Cardiac fibroblast (primary cell): ENCODE measurements at places on chromosomes 3 and 15.

GRCh38 chr15:40914486-40914885, 14.7 kb upstream of the DLL4 start:
- no peak for DNase-seq

DNA sequence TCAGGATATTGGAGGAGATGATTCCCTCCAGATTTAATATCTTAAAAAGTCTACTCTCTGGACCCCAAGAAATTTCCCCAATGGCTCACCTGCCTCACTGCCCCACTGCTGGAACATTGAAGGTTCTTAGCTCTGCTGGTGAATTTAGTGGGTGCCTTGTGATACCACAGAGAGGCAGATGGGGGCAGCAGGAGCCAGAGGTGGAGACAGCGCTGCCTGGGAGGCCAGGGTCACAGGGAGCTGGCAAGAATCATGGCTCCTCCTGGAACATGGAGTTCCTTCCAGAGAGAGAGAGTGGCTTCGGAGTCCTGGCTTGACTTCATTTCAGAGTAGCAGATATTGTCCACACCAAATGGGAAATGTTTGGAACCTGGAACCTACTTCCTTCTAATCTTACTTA, 263.5 kb upstream of the CFAP20DC start:
- peak; percentile 49 for DNase-seq

GRCh38 chr15:97748576-97748975, 211.9 kb upstream of the ARRDC4 start:
- DNase-seq = no peak

DNA sequence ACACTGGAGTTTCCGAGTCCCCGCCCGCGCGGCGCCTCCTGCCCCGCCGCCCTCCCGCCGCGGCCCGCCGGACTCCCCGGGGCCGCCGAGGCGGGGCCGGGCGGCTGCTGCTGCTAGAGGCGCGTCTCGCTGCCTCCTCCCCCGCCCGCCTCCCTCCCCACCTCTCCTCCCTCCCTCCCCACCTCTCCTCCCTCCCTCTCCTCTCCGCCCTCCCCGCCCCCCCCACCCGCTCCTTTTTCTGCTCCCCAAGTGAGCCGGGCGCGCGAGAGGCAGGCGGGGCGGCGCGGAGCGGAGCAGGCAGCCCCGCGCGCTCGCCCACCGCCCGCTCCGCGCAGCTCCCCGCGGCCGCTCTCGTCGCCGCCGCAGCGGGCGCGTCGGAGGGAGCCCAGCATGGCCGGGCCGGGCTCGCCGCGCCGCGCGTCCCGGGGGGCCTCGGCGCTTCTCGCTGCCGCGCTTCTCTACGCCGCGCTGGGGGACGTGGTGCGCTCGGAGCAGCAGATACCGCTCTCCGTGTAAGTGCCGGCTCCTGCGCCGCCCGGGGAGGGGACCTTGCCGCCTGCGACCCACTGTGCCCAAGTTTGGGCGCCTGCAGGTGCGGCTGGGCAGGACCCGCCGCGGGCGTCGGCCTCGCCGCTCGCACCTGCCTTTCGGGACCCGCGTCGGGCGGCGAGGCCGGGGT, at the start of gene CACNA2D3:
TSS of gene CACNA2D3 (plus strand) at position 229 of the 679 bp plus-strand sequence.
- no peak for DNase-seq

DNA sequence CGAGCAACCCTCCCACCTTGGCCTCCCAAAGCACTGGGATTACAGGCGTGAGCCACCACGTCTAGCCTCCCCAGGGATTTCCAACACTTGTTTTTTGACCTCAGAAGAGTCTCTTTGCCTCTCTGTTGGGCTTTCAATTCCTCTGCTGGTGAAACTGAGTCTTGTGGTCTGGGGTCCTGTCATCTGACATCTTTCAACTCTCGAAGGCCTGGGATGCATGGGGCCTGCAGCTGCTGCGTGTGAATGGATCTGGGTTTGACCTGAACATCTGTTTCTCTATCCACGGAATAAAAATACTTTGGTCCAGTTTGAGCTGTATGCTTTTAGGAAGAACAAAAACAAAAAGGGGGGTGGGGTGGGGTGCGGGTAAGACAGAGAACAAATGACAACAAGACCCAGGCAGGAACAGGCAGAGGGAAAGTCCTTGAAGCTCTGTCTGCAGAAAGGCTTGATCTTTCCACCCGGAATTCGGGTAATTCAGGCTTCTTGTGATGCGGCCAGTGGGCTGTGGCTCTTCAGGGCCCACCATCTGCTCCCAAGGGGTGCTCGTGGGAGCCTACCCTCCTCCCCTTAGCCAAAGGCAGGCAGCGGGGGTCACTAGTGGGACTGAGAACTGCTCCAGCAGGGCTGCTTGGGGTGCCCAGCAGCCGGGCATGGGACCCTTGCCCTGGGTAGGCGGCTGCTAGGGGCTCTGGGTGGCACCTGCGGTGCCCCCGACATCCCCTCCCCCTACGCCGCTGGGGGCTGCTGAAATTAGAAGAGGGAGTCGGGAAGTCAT, 71.5 kb downstream of the SLC12A8 start:
- peak; percentile 21 for DNase-seq

- DNase-seq = no peak
Observed at GRCh38 chr3:171636666-171637065, 173.6 kb downstream of the PLD1 start.

- DNase-seq = peak; percentile 70
Observed at GRCh38 chr15:51382787-51383186, 41.3 kb downstream of the GLDN start.

DNA sequence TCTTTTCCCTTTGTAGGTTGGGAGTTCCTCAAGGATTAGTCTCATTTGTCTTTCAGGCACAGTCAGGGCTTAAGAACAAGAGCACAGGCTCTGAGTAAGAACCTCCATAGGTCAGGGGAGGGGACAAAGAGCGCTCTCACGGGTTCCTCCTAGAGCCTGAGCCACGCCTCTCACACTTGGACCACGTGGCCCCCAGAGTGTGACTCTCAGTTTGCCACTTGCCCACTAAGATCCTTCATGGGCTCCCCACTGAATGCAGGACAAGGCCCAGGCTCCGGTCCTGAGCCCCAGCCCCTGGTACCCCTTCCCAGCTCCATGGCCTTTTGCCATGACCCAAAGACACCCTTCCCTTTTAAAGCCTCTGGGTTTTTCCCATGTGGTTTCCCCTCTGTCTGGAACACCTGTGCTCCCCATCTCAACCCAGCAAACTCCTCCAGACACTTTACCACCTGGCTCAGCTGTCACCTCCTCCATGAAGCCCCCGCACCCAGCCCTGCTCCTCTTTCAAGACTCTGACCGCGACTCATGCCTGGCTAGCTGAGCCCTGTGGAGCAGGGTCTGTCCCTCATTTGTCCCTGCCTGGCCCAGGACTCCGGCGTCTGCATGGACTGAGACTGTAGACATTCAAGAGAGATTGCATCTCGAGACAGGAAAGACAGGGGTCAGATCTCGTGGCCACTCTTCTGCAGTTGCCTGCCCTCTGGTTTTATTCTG, 32.7 kb downstream of the IQSEC1 start:
- no peak for DNase-seq

GRCh38 chr3:41327718-41328117, 128.4 kb downstream of the CTNNB1 start:
- peak; percentile 66 for DNase-seq

GRCh38 chr3:73228437-73228836, 167.0 kb downstream of the EBLN2 start:
- DNase-seq = no peak

DNA sequence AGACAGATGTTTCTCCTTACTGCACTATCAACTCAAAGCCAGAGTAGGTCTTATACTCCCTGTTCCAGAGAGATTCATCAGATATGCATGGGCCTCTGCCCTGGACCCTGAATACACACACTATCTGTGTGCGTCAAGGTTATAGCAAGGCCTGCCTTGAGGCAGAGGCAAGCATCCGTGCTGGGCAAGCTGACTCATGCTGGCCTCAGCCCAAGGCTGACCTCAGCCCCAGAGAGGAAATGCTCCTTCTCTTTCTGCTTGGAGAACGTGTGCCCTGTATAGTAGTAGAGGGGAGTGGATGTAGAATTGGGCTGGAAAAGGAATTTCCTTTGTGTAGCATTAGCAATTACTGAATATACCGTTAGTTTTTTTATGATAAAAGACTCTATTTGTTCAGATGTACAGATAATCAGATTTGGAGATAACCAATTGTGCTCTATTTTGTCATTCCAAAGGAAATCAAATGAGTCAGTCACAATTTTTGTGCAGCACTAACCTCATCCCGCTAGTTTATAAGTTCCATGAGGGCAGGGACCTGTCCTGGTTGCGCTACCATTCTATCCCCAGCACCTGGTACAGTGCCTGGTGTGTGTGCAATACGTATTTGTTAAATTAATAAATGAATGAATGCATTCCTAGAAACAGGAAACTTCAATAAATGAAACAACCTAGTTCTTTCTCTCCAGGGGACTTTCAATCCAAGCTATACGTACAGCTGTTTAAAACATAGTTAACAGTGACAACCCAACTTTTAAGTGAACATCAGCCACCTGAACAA, 13.3 kb upstream of the PAQR9 start:
- peak; percentile 93 for DNase-seq

GRCh38 chr15:39584662-39585388, 3.9 kb downstream of the THBS1 start:
- DNase-seq = peak; percentile 26

- DNase-seq = no peak
Observed at GRCh38 chr3:51708216-51708845, 1.5 kb downstream of the GRM2 start.

DNA sequence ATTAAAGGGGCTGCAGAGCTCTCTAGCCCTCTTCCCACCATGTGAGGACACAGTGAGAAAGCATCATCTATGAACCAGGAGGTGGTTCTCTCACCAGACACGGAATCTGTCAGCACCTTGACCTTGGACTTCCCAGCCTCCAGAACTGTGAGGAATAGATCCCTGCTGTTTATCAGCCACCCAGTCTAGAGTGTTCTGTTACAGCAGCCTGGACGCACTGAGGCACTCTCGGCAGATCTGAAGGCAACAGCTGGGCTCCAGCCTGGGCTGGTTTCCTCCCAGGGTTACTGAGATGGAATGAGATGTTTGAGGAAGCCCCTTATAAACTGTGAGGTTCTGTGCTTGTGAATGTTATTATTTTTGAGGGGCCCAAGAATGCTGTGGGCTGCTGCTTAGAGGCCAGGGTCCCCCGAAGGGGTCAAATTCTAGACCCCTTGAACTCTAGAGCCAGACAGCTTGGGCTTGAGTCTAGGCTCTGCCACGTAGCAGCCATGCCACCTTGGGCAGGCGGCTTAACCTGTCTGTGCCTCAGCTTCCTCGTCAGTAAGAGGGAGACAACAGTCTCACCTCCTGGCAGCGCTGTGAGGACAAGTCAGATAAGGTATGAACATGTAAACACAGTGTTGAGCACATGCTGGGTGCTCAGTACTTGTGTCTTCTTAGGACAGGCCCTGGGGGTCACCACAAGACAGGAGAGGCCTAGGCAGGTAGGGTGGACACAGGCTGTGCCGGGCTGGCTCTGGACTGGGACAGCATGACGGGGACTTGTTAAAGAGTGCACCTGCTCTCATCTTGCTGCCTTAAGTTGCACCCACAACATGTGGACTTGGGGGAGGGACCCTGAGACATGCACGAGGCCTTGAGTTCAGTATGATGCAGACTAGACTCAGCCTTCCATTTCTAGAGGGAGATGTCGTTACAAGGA, 49.2 kb downstream of the MGLL start:
- no peak for DNase-seq

DNA sequence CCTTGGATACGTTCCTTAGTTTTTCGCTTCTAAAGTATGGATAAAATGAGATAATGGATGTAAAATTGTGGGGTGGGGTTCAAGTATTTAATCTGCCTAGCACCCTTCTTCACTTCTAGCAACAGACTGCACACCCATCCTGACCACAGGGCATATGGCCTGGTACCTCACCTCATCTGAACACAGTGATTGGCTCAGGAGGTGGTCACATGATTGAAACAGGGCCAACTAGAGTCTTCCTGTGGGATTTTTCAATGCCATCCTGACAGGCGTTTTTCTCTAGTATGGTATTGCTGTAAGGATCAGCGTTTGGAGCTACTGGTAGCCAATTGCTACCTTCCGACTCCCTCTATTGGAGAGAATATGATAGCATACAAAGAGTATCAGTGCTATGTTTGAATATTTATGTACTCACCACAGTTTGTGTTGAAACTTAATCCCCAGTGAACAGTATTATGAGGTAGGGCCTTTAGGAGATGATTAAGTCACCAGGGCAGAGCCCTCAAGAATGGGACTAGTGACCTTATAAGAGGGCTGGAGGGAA, 172.2 kb downstream of the PPM1L start:
- no peak for DNase-seq

DNA sequence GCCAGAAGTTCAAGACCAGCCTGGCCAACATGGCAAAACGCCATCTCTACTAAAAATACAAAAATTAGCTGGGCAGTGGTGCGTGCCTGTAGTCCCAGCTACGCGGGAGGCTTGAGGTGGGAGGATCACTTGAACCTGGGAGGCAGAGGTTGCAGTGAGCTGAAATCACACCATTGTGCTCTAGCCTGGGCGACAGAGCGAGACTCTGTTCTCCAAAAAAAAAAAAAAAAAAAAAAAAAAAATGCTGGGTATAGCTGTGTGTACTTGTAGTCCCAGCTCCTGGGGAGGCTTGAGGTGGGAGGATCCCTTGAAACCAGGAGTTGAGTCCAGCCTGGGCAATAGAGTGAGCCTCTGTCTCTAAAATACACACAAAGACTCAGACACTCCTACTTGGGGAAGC, 32.0 kb downstream of the PPP1R2 start:
- no peak for DNase-seq

- DNase-seq = peak; percentile 77
Observed at GRCh38 chr15:88238618-88239430, 17.7 kb downstream of the NTRK3 start.

GRCh38 chr3:59388555-59389270, 338.9 kb upstream of the CFAP20DC start:
- DNase-seq = no peak

- no peak for DNase-seq
Observed at GRCh38 chr3:126521122-126521891, 2.6 kb upstream of the CHST13 start.

GRCh38 chr15:81749716-81750375, 296.0 kb downstream of the MEX3B start:
- DNase-seq = no peak

DNA sequence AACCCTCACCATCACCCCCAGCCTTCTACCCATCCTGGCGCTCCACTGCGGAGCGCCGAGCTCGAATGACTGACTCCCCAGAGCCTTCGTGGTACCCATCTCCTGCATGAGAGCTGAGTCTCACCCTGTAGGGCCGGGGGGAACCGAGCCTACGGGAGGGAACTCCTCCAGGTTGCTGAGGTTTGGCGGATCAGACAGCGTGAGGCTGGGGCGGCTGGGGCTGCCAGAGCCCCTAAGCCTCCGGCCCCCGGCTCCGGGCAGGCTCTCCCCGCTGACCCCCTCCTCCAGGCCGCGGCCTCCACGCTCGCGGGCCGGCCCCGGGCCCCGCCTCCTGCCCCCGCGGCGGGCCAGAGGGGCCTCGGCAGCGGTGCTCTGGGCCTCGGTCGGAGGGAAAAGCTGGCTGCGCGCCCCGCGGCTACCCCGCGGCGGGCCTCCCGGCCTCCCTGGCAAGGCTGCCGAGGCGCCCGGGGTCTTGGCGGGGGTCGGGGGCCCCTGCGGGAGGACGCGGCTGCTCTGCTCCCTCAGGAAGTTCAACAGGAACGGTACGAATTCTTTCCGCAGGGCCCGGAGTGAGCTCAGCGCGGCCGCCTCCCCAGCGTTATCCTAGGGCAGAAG, 643 bp downstream of the CDAN1 start:
- DNase-seq = peak; percentile 5

GRCh38 chr3:156688632-156689452, 14.5 kb downstream of the TIPARP start:
- DNase-seq = no peak

- DNase-seq = peak; percentile 36
Observed at GRCh38 chr3:13012221-13012691, 61.0 kb downstream of the IQSEC1 start.

GRCh38 chr15:82847703-82848102, 38.3 kb downstream of the WHAMM start:
- DNase-seq = no peak
